ENCODE measurements at places on chromosomes 2 and 18.

DNA sequence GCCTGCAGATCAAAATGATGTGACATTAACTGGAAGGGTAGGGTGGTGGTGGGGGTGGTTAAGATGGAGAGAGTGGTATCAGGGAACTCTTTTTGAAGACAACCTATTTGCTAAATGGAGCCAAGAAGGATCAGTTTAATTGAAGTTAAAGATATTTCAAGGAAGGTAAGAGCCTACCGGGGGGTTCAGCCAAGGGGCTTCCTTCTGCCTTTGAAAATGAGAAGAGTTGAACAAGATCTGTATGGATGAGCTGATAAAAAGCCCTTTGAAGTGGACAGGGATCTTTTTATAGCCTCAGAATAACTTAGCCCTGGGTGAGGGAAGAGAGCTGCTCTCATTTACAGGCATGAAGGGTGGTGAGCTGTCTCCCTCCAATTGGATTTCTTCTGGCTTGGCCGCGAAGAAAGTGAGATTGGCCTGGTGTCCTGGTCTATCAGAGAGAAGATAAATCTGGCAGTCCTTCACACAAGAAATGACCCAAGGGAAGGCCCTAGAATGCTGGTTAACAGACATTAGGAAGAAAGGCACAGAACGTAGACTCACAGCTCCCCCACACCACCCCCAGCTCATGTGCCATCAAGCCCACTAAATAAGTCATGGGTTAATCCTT, 439.8 kb downstream of the TNS1 start:
- DNase-seq: no peak

DNA sequence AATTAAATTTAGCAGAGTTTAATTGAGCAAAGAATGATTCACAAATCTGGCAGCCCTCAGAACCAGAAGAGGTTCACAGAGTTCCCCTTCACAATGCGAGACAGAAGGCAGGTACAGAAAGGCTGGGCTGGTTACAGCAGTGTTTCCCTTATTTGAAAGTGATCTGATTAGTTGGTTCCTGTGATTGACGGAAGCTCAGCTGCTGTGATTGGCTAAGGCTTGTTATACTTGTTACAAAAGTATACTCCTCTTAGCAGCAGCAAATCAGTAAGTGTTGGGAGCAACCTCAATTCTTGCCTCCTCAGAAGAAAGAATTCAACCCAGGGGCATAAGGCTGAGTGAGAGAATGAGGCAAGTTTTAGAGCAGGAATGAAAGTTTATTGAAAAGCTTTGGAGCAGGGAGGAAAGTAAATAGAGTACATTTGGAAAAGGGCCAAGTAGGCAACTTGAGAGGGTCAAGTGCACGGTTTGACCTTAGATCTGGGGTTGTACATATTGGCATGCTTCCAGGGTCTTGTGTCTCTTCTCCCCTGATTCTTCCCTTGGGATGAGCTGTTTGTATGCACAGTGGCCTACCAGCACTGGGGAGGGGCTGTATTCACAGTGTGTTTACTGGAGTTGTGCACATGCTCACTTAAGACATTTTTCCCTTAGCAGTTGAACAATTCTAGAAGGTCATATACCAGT, 431.8 kb upstream of the RAB12 start:
- DNase-seq: no peak

GRCh38 chr2:150319658-150320555, 167.6 kb downstream of the RND3 start:
- no peak for DNase-seq

DNA sequence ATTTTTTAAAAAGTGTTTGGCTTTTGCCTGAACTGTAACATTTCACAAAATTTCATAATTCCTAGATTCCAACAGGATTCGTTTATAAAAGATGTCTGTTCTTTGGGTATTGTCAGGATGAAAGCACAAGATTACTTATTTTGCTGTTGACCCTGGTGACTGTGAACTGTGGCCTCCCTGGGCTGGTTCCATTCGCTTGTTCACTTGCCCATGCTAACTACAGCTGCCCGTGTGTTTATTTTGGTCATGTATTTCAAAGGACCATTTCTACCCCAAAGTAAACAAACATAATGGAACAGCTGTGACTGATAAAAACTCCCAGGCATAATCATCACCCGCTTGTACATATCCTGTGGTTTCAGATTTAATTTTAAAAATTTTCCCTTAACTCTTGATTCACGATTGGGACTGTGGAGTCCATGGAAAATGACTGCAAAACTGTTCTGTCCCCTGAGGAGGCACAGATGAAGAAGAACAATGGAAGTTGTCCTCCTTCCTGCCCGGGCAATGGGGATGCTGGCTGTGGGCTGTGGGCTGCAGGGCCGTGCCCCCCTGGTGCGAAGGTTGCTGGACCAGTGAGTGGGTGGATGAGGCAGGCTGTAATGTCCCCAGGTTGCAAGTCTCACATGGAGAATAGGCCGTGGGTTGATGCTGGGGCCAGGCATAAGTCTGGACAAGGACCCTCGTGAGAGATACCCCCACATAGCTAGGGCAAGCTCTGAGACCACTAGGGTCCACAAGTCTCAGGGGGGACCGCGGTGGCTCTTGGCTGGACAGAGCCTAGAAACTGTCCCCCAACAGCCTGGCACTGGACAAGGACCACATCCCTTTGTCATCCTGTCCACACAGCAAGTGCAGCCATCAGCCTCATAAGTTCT, 28.9 kb upstream of the HDAC4 start:
- DNase-seq: no peak

GRCh38 chr2:173002751-173003541, 72.7 kb upstream of the MAP3K20 start:
- DNase-seq: no peak

DNA sequence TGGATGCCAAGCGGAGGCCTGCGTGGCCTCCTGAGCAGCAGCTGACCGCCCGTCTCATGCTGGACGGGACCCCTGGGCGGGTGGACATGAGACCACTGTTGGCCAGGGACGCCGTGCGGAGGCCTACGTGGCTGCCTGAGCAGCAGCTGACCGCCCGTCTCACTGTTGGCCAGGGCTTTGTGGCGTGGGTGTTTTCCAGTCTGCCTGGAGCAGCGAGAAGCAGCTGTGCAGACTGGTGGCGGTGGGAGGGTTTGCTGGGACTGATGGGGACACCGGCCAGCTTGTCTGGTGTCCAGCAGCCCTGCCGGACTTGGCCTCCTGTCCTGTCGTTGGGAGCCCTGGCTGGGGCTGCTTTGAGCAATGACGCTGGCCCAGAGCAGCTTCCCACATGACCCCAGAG, 5.8 kb upstream of the D2HGDH start:
- no peak for DNase-seq

DNA sequence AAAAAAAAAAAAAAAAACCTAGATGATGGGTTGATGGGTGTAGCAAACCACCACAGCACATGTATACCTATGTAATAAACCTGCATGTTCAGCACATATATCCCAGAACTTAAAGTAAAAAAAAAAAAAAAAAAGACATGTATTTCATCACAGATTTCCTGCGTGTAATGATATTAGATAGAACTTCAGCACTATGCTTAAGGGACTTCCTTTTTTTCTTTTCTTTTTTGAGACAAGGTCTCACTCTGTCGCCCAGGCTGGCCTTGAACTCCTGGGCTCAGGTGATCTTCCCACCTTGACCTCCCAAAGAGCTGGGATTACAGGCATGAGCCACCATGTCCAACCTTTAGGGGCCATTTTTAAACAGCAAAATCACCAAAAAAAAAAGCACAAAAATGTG, 42.0 kb downstream of the NEURL3 start:
- no peak for DNase-seq

DNA sequence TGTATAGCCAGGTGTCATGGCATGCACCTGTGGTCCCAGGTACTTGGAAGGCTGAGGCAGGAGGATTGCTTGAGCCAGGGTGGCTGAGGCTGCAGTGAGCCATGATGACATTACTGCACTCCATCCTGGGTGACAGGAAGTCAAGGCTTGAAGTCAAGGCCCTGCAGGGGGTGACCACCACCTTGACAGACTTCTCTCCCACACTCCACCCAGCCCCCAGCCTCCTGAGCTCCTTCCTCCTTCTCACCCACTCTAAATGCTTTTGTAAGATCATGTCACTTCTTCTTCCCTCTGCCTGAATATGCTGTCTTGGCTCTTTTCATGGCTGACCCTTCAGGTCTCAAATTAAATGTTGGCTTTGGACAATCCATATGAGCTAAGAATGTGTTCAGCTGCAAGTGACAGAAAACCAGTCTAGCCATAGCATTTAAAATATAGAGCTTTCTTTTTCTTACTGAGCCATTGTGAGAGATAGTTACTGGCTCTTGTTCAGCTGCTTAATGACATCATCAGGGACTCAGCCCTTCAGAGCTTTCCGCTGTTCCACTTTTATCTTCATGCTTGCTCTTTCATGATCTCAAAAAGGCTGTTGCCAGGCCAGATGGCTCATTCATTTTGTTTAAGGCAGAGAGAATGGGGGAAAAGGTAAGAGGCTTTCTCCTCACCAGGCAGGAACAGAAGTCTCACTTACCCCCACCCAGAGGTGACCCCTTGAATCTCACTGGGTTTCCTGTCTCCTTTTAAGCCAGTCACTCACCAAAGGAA, 36.7 kb upstream of the TTC39C start:
- DNase-seq: no peak

DNA sequence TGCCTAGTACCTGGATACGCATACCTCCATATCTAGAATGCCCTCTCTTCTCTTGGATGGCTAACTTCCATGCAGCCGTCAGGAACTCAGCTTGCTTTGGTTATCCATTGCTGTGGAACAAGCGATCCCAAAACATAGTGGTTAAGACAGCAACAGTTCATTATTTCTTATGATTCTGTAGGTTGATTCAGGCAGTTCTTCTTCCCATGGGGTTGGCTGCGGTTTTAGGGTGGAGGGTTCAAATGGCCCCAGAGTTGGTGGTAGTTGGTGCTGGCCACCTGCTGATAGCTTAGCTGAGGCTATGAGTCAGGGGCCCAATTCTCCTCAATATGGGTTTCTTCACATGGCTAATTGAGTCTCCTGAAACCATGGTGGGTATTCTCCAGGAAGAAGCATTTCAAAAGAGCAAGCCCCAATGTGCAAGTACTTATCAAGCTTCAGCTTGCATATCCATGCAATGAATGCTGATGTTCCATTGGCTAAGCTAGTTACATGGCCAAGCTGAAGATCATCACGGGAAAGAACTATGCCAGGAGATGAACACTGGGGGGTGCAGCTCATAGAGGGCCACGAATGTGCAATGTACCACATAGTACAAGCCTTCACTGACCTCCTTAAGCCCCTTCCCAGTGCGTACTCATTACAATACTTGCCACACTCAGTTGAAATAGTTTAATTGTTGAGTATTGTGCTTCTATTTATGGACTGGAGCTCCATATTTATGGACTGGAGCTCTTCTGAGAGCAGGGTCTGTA, 10.0 kb upstream of the RHOB start:
- no peak for DNase-seq

GRCh38 chr2:130966775-130967490, 126.3 kb downstream of the FAM168B start:
- DNase-seq: no peak

- no peak for DNase-seq
Measured at GRCh38 chr2:12330916-12331315, 385.8 kb upstream of the TRIB2 start.

DNA sequence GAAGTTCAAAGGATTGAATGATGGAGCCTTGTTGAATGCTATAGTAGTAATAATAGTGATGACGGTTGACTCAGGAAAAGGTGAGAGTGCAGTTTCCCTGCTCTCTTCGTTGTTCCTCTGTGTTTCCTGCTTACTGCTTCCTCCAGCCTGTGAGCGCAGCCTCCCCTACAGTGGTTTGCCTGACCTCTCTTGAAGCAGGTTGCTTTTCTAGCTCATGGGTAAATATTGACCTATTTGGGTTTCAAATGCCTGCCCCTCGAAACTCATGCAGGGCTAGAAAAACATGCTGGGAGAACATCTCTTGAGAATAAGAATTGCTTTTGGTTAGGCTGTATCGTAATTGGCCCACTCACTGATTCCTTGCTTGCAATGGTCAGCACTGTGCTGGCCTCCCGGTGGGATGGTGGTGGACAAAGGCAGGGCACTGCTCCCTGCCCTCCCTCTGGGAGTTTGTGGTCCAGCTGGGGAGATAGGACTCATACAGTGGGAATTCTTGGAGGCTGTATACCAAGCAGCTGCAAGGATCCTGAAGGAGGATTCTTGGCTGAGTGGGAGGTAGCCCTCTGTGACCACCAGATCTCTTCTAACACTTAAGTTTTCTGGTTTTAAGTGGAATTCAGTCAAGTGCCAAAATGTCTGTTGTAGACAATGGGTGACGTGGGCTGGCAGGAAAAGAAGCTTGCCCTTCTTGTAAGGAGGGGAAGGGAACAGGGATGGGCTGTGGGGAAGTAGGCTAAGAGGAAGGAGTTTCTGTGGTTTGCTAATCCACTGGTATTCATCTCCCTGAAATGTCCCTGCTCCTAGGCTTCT, 5.4 kb upstream of the RNF181 start:
- DNase-seq: no peak

- DNase-seq: no peak
Measured at GRCh38 chr2:156845806-156846558, 409.8 kb downstream of the GPD2 start.

- peak; percentile 22 for DNase-seq
Measured at GRCh38 chr2:105929516-105929915, 184.8 kb downstream of the NCK2 start.

DNA sequence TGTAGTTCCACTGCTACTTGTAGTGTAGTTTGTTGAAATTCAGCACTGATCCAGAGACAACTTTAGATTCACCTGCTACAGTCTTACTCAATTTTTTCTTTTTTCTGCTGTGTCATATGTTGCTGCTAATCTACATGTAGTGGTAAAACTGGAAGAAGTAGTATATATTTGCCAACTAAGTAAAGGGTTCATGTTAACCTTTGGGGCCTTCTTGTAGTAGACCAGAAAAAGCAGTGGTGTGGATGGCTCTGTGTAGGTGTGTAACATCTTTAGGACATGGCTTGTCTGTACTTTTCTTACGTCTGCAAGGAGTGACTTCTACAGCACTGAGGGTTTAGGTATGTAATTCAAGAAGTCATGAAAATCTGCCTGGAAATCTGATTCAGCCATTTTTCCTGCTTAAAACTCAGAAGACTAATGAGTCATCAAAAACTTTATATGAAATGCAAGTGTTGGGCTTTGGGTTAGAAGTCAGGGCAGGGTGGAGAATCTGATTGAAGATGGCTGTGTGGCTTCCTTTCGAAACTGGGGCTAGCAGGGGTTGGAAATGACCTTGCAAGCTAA, 8.4 kb downstream of the PTPRM start:
- no peak for DNase-seq

DNA sequence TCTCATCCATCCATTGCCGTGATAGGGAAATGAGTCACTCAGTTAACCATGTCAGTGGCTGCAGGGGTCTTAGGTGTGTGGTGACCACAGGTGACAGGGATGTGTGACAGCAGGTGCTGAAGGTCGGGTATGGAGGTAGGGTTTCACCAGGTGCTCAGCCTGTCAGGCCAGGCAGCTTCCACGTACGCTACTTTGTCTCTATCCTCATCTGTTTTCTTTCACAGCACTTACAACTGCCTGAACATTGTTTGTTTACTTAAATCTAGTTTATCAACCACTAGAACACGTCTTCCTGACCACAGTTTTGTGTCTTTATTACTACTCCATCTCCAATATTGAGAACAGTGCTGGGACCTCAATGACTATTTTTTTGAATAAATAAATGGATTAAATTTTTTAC, 11.4 kb upstream of the UXS1 start:
- DNase-seq: no peak

GRCh38 chr2:104321116-104321795, 532.7 kb upstream of the POU3F3 start:
- DNase-seq: no peak

- DNase-seq: no peak
Measured at GRCh38 chr2:85736456-85737355, 17.1 kb upstream of the ATOH8 start.

- no peak for DNase-seq
Measured at GRCh38 chr2:203993011-203993410, 56.4 kb downstream of the ICOS start.

- DNase-seq: no peak
Measured at GRCh38 chr2:73257425-73258125, 23.5 kb downstream of the CCT7 start.

Measured in stimulated activated CD4-positive, alpha-beta T cell treated with anti-CD3 and anti-CD28 coated beads, Interleukin-2, amount 100 ng/mL, for 24 hours (primary cell).